ENCODE measurements at places on chromosomes 13 and 19. TPM values are rescaled to one million over a fixed set of nuclear protein-coding genes. Genes with fewer than 3 reads are reported as not detected.

The PDX1 gene
- not detected for total RNA-seq

The MBD3L2 gene
- total RNA-seq = not detected

The PROSER3 gene
- 1.9 TPM for total RNA-seq

The ZNF229 gene
- 23.1 TPM for total RNA-seq

The PABPC3 gene
- not detected for total RNA-seq

The BEST2 gene
- total RNA-seq = 0.16 TPM

The DBP gene
- total RNA-seq = 4.8 TPM

The ZFP14 gene
- 61.1 TPM for total RNA-seq

The POLR1G gene
- total RNA-seq = 5.3 TPM

The ACP7 gene
- total RNA-seq = not detected

The RABAC1 gene
- total RNA-seq = 69.3 TPM

The ZNF878 gene
- total RNA-seq = 0.31 TPM

The ZNF560 gene
- 0.31 TPM for total RNA-seq

The CATSPERD gene
- not detected for total RNA-seq

The SIGLECL1 gene
- not detected for total RNA-seq

The ZNF627 gene
- 82.0 TPM for total RNA-seq

The ZNF546 gene
- 27.5 TPM for total RNA-seq

The OR7D2 gene
- not detected for total RNA-seq

Data from occipital lobe (tissue), 3 donors.